ENCODE measurements at places on chromosomes 12 and 14. TPM values are rescaled to one million over a fixed set of nuclear protein-coding genes. Genes with fewer than 3 reads are reported as not detected.

- no peak for DNase-seq
Measured at GRCh38 chr12:88251798-88252197, 109.7 kb downstream of the TMTC3 start.

DNA sequence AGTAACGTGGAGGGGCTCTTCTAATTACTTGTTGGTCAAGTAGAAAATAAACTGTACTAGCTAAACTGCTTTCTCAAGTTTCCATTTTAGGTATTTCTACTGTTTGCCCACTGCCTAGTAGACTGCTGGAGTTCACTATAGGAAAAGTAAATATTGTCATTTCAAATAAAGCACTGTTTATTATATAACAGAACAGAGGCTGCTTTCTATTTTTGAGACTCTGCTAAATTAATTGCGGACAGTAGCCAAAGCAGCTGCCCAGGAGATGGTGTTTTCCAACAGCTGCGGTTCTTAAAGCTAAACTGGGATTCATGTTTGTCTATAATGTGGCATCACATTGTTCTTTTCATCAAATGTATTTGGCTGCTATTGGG, 15.9 kb upstream of the SIX1 start:
- peak; percentile 30 for DNase-seq

GRCh38 chr14:32006263-32007110, 70.6 kb upstream of the ARHGAP5 start:
- no peak for DNase-seq

DNA sequence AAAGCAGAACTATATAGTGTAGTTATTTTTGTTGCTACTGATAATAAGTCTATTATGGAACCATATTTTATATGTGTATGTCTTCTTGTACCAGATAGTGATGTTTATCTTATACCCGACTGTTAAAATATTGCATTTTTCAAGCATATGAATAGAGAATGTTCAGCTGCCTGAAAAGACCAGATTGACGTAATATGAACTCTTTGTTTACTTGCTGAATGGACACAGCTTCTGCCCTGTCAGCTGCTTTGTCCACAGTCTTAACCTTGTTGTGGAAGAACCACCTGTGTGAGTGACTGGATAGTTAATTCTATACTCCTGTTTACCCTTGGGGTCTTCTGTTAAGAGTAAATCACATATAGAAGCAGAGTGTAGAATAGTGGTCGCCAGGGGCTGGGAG, 109.3 kb downstream of the LGR5 start:
- DNase-seq = no peak

- DNase-seq = no peak
Measured at GRCh38 chr14:24988760-24989159, 61.2 kb downstream of the STXBP6 start.

DNA sequence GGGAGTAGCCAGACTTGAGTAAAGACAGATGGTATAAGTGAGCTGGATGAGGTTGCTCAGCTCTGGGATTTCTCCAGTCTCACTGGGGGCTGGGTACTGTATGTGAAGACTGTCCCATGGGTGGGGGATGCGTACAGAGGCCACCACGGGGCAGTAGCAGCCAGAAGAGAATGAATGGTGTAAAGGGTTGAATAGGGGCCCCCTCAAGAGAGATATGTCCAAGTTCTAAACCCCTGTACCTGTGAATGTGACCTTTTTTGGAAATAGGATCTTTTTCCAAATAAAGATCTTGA, 21.8 kb upstream of the BCDIN3D start:
- no peak for DNase-seq

- no peak for DNase-seq
Measured at GRCh38 chr12:56385873-56386272, 23.2 kb upstream of the APOF start.

- DNase-seq = no peak
Measured at GRCh38 chr12:104846056-104846767, 111.9 kb downstream of the SLC41A2 start.

DNA sequence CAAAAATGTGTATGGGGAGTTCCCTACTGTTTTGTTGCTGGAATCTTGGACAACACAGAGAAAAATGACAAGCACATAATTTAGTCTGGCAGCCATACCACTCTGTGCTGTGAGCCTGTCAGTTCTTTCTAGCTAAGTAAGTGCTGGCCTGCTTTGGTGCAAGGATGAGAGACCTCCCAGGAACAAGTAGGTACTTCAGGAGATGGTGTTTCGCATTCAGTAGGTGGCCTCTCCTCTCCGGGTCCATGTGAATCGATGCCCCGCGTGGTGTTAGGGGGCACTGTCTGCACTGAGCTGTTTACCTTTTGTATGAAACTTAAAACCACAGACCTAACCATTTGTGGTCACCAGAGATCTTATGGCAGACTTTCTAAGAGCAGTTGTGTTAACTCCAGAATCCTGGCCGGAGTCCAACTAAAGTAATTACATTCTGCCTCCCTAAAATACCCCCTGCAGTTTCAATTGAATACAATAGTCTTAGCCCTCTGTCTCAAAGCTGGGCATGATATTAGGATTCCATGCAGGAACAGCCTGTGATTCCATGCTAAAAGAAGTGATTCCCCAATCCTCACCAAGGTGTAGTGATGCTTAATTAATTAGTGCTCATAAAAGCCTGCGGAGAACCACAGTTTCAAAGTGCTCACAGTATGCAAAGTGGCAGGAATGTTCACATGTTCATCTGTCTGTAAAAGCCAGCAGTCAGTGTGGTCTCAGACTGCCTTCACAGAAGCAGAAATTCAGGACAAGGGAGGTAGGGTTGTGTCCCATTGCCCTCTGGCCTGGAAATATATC, 64.2 kb downstream of the LLPH start:
- DNase-seq = peak; percentile 31

RNASE7 gene
- total RNA-seq = not detected

ATL1 gene
- total RNA-seq = 4.5 TPM

RASAL1 gene
- 0.74 TPM for total RNA-seq

SLC7A8 gene
- 27.8 TPM for total RNA-seq
